Psoas muscle (tissue), 8 donors: ENCODE measurements at places on chromosomes 1 and 21. TPM values are rescaled to one million over a fixed set of nuclear protein-coding genes. Genes with fewer than 3 reads are reported as not detected.

DNA sequence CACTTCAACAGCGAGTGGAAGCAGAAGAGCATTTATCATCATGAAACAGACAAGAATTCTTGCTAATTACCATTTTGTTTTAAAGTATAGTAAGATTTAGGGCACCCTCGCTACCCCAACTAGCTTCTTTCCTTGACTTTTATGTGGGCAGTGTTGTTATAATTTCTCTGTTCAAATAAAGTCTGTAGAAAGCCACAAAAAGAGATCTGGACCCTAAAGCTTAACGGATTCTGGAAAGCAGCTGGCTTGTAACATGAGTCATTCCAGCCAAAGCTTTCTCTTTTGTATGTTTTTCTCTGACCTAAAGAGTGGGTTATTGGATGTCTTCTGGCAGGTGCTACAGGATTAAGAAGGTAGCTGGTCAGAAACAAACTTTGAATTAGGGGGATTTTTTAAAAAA is 37.4 kb downstream of the RUNX1 start:
- H3K27me3 ChIP-seq, result no peaks in the 10 kb centered on the region
- DNase-seq, result no peak
- H3K4me1 ChIP-seq, result no peaks in the 10 kb centered on the region
- H3K36me3 ChIP-seq, result peaks cover 44% of the 10 kb centered on the region
- no peak overlapping the region for H3K4me3 ChIP-seq
- H3K27ac ChIP-seq, result no peak overlapping the region

DNA sequence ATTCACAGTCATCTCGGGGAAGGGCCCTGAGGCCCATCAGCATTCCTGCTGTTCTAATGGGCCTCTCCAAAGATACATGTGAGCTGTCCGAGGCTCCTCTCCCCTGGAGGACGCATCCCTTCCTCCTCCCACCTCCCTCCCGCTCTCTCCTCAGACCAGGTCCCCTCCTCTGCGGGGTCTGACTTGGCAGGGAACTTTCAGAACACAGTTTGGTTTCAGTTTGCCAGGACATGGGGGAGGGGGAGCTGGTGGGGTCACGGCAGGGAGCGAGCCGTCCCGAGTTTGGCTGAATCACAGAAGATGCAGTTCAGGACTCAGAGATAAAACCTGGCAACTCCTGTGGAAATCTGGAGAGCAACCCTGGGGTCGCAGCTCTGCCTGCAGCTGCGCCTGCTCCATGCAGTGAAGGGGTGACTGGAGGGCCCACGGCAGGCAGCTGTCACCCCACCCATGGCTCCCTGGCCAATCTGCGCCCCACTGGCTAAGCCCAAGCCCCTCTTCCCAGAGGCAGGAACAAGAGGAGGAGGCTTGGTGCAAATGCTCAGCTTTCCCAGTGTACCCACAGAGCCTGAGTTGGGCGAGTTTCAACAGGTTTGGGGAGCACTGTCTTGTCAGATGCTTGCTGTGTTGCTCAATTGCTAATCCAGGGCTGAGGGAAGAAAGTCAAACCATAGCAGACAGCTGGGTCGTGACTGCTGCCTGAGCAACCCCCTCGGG is 5.7 kb downstream of the WNT4 start:
- DNase-seq, result no peak
- H3K4me1 ChIP-seq, result peaks cover 33% of the 10 kb centered on the region
- H3K36me3 ChIP-seq, result no peaks in the 10 kb centered on the region

The C4BPA gene
- not detected for total RNA-seq

DNA sequence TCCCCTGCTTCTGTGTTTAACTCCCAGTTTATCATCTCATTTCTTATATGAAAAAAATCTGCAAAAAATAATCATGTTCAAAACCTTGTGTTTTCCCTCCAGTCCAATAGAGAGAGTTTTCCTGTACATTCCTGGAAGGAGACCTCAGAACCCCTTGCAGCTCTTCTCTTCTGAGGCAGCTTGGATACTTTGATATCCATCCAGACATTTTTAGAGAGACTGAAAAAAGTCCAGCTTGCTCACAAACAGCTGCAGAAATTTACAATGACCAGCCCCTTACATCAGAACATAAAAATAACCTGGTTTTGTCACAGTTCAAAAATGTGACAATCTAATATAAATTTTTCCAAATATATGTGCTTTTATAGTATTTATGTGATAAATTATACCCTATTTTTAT is 73.3 kb upstream of the C1orf115 start:
- no peaks in the 10 kb centered on the region for H3K4me1 ChIP-seq
- H3K27me3 ChIP-seq, result no peaks in the 10 kb centered on the region
- no peak overlapping the region for H3K4me3 ChIP-seq
- DNase-seq, result no peak

DNA sequence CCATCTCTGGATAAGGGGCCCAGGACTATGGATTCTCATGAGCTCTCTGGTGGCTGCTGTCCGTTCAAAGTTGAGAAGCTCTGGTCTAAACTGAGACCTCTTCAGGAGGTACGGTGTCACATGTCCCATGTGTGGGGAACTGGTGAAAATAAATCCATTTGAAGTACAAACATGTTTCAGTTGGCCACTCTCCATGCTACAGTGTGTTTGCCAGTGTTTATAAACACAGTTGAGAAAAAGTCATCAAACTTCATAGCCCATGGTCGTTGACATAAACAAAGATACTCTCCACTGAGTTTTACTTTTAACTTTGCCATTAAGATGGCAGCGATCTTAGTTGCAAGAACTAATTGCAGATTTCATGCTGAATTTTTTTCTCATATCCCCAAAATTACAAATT is 72.8 kb downstream of the PSMG1 start:
- no peak overlapping the region for H3K4me3 ChIP-seq
- no peaks in the 10 kb centered on the region for H3K27me3 ChIP-seq
- H3K27ac ChIP-seq, result no peak overlapping the region
- peaks cover 35% of the 10 kb centered on the region for H3K4me1 ChIP-seq

- no peaks in the 10 kb centered on the region for H3K4me1 ChIP-seq
- H3K27me3 ChIP-seq, result peaks cover 3% of the 10 kb centered on the region
- H3K4me3 ChIP-seq, result no peak overlapping the region
- no peak overlapping the region for H3K27ac ChIP-seq
- DNase-seq, result no peak
- no peaks in the 10 kb centered on the region for H3K36me3 ChIP-seq
Measured at GRCh38 chr21:38477226-38477625, 21.1 kb downstream of the ERG start.

DNA sequence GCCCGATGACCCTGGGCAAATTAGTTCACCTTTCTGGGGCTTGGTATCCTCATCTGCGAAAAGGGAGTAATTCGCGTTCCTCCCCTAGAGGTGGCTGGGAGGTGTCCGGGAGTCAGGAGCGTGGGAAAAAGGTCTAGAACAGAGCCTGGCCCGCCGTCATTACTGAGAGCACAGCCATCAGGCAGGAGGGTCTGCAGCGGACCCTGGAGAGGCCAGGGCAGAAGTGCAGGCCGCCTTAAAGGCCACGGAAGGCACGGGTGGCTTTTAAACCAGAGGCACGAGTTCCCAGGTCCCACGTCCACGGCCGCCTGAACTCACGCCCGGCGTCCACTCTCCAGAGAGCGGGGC is 850 bp downstream of the PANK4 start:
- peak overlapping the region; percentile 76 for H3K27ac ChIP-seq
- no peaks in the 10 kb centered on the region for H3K36me3 ChIP-seq
- H3K27me3 ChIP-seq, result no peaks in the 10 kb centered on the region
- H3K4me3 ChIP-seq, result peak overlapping the region; percentile 77
- no peak for DNase-seq
- peaks cover 58% of the 10 kb centered on the region for H3K4me1 ChIP-seq

DNA sequence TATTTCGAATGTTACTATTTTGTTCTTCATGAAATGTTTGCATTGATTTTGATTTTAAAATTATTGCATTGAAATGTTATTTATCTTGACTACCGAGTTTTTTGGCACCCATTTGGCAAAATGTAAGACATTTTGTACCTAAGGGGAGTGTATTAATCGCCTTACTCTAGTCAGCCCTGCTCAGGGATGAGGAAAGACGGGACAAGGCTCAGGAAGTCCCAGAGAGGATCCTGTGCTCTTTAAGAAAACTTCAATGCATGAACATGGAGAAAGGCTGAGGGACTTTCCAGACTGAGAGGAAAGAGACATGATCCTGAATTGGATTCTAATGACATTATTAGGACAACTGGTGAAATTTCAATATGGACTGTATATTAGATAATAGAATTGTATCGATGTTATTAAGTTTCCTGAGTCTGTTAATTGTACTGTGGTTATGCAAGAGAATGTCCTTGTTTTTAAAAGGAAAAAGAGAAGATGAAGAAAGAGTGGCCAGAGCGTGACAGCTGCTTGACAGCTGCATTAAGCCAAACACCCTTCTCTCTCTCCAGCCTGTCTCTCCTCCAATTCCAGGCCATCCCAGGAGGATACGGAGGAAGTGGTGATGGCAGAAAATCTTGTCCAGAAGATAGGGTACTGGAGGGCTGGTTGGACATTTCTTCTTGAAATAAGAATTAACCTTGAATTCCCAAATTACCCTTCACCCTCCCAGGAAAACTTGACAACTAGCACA is 66.0 kb downstream of the PLEKHA6 start:
- H3K4me1 ChIP-seq, result peaks cover 9% of the 10 kb centered on the region
- H3K27me3 ChIP-seq, result no peaks in the 10 kb centered on the region
- H3K36me3 ChIP-seq, result no peaks in the 10 kb centered on the region
- no peak overlapping the region for H3K4me3 ChIP-seq

GRCh38 chr1:76463278-76463677 is 388.7 kb downstream of the ST6GALNAC3 start:
- H3K27ac ChIP-seq, result no peak overlapping the region
- no peaks in the 10 kb centered on the region for H3K36me3 ChIP-seq
- H3K4me1 ChIP-seq, result no peaks in the 10 kb centered on the region
- H3K27me3 ChIP-seq, result no peaks in the 10 kb centered on the region
- no peak for DNase-seq

- no peak overlapping the region for H3K27ac ChIP-seq
- no peaks in the 10 kb centered on the region for H3K27me3 ChIP-seq
- no peak overlapping the region for H3K4me3 ChIP-seq
- H3K36me3 ChIP-seq, result no peaks in the 10 kb centered on the region
- no peak for DNase-seq
Measured at GRCh38 chr1:168665975-168666374, 63.0 kb downstream of the DPT start.

- no peak for DNase-seq
- no peak overlapping the region for H3K27ac ChIP-seq
- H3K27me3 ChIP-seq, result no peaks in the 10 kb centered on the region
- no peaks in the 10 kb centered on the region for H3K4me1 ChIP-seq
Measured at GRCh38 chr1:245990315-245991022, 516.6 kb downstream of the SMYD3 start.

GRCh38 chr1:201763455-201764140 is 65.4 kb upstream of the IPO9 start:
- H3K27ac ChIP-seq, result no peak overlapping the region
- no peak for DNase-seq
- no peaks in the 10 kb centered on the region for H3K36me3 ChIP-seq
- H3K4me3 ChIP-seq, result no peak overlapping the region
- H3K4me1 ChIP-seq, result no peaks in the 10 kb centered on the region

- H3K27ac ChIP-seq, result no peak overlapping the region
- H3K27me3 ChIP-seq, result peaks cover 11% of the 10 kb centered on the region
- H3K4me1 ChIP-seq, result no peaks in the 10 kb centered on the region
- H3K4me3 ChIP-seq, result no peak overlapping the region
- no peak for DNase-seq
Measured at GRCh38 chr1:5464366-5464765, 527.9 kb downstream of the NPHP4 start.

DNA sequence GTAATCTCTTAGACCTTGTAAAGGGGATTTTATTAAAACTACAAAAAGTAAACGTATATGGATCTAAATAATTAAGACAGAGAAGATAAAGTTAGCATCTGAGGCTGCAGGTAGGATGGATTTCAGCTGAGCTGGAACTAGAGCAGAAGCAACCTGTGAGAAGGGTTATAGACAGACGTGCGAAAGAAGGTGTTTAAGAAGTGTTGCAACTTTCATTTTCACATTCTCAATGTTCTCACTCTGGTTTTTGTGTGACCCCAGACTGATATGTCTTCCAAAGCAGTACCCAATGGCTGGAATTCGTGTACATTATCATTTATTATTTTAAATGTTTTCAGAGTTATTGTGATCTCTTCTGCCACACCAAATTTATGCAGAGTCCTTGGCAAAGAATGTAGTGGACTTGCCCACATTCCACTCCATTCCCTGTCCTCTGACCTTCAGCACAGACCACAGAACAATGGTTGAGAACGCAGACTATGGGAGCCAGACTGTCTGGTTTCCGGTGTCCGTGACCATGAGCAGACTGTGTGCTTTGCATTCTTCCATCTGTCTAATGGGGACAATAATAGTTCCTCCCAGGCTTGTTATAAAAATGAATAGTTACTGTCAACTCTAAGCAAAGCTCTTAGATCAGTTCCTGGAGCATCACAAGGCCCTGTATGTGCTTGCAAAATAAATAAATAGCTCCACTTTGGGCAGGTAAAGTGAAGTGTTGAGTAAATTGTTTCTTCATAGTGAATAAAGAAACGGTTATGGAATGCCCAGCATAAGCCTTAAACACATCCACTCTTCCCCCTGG is 140.6 kb upstream of the SAMSN1 start:
- no peak for DNase-seq
- H3K4me3 ChIP-seq, result no peak overlapping the region
- no peaks in the 10 kb centered on the region for H3K27me3 ChIP-seq
- no peaks in the 10 kb centered on the region for H3K36me3 ChIP-seq
- H3K4me1 ChIP-seq, result no peaks in the 10 kb centered on the region
- H3K27ac ChIP-seq, result no peak overlapping the region

DNA sequence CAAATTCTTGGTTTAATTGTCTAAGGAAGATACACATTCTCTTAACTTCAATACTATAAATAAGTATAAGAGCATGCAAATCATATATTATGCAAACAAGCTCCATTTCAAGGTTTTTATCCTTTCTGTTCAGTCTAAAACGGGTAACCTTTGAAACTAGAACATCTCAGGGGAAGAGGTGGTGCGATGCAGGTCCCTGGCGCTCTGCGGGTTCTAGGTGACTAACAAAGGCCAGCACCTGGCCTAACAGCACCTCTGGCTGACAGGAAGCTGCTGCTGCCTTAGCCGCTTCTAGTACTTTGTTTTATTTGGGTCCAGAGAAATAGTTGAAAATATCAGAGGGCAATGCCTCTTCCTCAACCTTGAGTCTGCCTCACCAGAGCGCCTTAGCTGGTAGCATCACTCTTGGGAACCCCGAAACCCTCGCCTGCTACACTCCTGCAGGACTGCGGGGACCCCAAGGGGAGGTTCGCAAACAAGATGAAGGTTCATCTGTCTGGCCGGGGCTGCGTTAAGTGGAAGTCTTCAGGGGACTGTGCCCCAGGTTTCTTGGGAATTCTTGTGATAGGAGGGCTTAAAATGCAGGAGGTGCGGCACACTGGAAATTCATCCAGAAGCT is 45.5 kb downstream of the PRDM15 start:
- H3K4me1 ChIP-seq, result no peaks in the 10 kb centered on the region
- no peak overlapping the region for H3K4me3 ChIP-seq
- no peaks in the 10 kb centered on the region for H3K27me3 ChIP-seq
- no peak overlapping the region for H3K27ac ChIP-seq
- peaks cover 49% of the 10 kb centered on the region for H3K36me3 ChIP-seq
- no peak for DNase-seq

DNA sequence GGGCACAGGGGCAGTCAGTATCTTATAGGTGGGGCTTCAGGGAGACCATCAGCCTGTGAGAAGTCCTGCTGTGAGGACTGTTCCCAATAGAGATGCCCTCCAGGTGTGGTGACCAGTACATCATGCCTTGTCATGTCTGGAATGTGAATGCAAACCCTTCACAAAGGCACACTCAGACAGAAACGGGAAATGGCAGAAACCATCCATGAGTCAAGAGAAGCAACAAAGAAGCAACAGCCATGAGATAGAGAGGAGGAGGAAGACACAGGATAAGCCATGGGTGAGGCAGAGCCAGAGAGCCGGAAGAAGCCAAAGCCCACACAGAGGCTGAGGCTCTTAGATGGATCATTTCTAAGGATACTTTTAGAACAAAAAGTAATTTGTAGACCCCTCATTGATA is 20.1 kb upstream of the ZP4 start:
- H3K4me3 ChIP-seq, result no peak overlapping the region
- H3K27ac ChIP-seq, result no peak overlapping the region
- no peaks in the 10 kb centered on the region for H3K27me3 ChIP-seq
- DNase-seq, result no peak
- H3K36me3 ChIP-seq, result no peaks in the 10 kb centered on the region
